Thymus (tissue), 14 donors: ENCODE measurements at places on chromosomes 2 and 18. TPM values are rescaled to one million over a fixed set of nuclear protein-coding genes. Genes with fewer than 3 reads are reported as not detected.

The SP9 gene
- not detected for total RNA-seq

DNA sequence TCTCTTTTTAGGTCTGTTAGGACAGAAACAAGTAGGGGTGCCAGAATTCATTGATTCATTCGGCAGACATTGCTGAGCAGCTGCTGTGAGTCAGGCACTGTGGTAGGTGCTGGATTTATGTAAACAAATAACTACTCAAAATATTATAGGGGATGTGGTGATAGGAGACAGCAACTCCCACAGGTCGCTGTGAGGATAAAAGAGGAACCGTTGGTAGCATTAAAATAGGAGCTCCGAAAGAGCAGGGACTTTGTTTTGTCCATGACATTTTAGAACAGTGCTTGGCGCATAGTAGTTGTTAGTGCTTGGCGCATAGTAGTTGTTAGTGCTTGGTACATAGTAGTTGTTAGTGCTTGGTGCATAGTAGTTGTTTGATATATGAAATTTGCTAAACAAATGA, 29.2 kb downstream of the ATP6V1C2 start:
- DNase-seq, result no peak

DNA sequence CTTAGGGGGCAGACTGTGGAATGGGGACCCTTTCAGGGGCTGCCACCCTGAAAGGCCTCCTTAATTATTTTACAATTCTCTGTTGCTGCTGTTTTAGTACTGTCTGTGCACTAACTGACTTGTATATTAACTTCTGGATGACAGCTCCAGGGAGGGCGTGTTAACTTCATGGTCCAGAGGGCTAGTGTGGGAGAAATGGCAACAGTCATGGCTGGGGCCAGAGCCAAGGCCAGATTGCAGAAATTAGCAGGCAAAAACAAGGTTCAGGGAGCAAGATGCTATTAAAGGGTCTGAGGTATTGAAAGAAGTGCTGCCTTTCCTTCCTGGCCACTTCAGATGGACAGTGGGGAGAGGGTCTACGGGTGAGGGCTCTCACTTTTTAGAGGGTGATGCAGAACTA, 9.1 kb downstream of the WIPF1 start:
- DNase-seq, result no peak

DNA sequence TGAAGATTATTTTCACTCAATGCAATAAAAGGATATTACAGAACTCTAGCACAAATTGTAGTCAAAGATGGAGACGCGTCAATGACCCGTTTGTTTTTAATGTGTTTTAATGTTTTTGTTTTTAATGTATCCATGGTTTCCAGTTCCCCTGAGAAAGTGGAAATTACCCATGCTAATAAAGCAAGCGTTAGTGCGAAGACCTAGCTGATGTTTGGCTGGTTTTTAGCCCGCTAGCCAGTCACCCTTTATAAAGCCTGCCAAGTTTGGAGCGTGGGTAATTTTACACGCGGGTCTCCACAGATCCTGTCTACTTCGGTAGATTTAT, 430 bp upstream of the CHMP1B start:
- no peak for DNase-seq

- no peak for DNase-seq
These were observed 48.2 kb upstream of the SLC14A2 start for GRCh38 chr18:45567123-45567522.

DNA sequence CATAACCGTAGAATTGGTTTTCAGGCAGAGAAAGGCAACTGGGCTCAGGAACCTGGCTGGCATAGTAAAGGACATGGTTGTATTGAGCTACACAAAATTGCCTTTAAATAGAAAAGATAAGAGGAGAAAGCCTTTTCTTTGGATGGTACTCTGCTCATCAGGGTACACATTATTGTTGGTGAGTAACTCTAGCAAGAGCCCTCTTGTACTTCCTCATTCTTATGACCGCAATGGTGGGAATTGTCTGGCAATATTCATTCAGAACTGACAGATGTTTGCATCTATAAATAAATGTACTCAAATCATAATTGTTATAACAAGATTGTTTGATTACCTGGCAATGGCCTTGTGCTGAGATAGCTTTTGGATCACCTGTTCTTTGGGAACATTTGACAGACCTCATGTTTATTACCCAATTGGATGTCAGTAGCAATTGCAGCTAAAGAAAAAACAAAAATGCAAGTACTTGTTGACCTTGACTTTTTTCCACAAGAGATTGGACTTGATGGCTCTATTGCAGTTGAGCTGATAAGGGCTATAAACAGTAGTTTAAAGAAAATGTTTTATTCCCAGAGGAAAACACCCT, 43.9 kb downstream of the MEIS1 start:
- DNase-seq, result no peak

GRCh38 chr2:216117561-216118340, 8.6 kb downstream of the XRCC5 start:
- DNase-seq, result no peak

DNA sequence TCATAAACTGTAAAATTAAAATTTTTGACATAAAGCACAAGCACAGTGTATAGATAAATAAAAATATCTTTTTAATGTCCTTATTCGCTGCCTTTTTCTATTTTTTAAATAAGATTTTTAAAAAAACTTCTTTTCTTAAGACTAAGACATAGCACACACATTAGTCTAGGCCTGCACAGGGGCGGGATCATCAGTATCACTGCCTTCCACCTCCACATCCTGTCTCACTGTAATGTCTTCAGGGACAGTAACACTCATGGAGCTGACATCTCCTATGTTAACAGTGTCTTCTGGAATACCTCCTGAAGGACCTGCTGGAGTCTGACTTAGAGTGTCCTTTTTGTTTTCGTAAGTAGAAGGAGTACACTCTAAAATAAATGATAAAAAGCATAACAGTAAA, 33.0 kb downstream of the VAPA start:
- DNase-seq, result no peak

- DNase-seq, result no peak
These were observed 24.9 kb upstream of the RHOB start for GRCh38 chr2:20421988-20422370.

DNA sequence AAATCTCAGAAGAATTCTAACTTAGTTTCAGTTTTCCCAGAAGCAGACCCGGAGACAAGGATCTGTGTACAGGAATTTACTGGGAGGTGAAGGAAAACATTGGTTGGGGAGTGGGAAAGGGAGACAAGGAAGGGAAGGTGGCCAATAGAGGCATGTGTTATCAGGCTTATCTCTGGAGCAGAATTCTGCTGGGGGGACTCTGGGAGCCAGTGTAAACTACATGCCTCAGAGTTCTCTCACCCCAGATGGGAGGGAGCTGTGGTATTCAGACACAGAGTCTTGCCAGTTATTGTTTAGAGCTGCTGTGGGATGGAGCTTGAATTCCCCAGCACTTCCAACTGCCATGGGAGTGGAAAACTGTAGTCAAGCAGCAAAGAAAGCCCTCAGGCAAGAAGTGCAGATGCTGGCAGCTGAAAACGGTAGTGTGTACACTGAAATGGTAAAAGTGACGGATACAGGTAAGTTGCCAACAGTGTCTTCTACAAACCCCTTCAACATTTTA, 19.0 kb downstream of the DNPEP start:
- DNase-seq, result no peak

The PSTPIP2 gene
- 6.1 TPM for total RNA-seq

The ADAM23 gene
- total RNA-seq, result 4.0 TPM

The CFC1 gene
- total RNA-seq, result 11.4 TPM

The COL4A4 gene
- 1.7 TPM for total RNA-seq
